ENCODE measurements at places on chromosomes 6 and 20.

- no peak for DNase-seq
Observed at GRCh38 chr20:25223765-25224720, 23.8 kb upstream of the PYGB start.

DNA sequence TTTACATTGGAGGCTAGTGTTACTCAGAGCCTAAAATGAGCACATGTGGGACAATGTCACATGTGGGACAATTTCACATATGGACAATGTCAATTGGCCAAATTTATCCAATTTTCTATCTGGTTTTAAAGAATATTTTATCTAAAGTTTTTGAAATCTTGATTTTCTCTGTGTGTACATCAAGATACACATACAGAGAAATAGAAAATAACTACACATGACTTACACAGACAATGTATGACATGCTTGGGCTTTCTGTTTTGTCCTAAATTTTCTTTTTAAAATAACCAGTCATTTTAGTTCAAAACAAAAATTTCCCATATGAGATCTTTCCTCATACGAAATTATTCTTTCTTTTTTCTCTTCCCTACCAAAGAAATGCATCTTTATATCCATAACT lies 24.6 kb downstream of the GGTLC1 start:
- no peak for DNase-seq

DNA sequence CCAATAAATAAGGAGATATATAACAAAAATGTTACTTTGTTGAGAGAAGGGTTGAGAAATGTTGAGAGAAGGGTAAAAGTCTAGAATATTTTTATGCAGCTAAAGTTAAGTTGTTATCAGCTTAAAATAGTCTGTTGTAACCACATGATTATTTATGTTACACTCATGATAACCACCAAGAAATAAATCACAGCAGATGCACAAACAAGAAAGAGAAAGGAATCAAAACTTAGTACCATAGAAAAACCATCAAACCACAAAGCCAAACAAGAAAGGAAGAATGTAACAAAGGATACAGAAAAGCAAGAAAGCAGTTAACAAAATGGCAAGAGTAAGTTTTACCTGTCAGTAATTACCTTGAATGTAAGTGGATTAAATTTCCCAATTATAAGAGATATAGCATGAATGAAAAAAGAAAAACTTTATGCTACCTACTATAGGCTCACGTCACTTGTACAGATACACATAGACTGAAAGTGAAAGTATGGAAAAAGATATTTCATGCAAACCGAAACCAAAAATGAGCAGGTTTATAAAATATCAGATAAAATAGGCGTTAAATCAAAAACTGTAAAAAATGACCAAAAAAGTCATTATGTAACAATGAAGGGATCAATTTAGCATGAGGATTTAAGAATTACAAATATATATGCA lies 93.6 kb downstream of the STXBP5 start:
- no peak for DNase-seq

- DNase-seq: no peak
Observed at GRCh38 chr6:13847326-13848050, 33.1 kb upstream of the MCUR1 start.

DNA sequence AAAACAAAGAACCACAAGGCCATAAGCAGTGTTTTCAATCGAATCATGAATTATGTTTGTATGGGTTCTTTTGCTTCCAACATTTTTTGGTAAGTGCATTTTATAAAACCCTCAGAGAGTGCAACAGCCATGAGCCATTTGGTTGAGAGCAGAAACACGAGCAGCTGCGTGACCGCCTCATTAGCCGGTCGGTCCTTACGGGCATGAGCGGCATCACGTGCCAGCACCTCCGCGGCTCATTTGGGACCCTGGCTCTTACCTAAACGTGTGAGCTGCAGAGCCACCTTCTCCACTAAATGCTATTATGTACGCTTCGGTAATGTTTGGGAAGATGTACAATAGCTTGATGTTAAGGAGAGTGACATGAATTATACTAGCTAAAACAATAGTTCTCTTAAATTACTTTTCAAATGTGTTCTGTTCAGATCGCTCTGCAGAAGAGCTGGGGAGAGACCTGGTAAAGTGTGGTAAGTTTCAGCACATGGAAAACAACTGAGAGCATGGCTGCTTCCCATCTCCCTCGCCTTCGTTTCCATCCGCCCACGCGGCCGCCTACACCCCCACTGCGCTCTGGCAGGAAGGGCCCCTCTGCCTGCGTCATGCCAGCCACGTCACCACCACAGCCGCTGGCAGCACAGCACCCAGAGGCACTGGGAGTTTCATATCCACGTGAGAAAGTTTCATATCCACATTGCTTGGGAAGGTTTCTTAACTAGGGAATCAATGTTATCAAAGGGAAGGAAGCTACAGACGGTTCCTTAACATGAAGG lies 23.7 kb upstream of the PDE10A start:
- no peak for DNase-seq

- no peak for DNase-seq
Observed at GRCh38 chr6:135637701-135638100, 140.2 kb upstream of the AHI1 start.

DNA sequence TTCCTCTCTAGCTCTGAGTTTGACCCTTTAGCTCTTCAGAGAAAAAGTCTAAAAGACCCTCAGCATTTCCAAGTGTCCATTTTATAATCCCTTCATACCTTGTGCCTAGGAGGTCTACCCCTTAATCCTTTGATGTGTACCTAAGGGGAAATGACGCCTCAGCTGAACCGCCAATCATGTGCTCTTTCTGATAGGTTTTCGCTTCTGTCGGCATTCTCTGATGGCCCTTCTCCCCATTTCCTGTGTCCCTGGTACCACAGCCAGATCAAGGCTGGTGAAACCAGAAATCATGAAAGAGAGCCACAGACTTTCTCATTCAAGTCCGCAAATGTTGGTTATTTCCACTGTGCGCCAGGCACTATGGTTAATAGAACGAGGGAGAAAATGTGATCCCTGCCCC lies 333.9 kb downstream of the FARS2 start:
- no peak for DNase-seq

DNA sequence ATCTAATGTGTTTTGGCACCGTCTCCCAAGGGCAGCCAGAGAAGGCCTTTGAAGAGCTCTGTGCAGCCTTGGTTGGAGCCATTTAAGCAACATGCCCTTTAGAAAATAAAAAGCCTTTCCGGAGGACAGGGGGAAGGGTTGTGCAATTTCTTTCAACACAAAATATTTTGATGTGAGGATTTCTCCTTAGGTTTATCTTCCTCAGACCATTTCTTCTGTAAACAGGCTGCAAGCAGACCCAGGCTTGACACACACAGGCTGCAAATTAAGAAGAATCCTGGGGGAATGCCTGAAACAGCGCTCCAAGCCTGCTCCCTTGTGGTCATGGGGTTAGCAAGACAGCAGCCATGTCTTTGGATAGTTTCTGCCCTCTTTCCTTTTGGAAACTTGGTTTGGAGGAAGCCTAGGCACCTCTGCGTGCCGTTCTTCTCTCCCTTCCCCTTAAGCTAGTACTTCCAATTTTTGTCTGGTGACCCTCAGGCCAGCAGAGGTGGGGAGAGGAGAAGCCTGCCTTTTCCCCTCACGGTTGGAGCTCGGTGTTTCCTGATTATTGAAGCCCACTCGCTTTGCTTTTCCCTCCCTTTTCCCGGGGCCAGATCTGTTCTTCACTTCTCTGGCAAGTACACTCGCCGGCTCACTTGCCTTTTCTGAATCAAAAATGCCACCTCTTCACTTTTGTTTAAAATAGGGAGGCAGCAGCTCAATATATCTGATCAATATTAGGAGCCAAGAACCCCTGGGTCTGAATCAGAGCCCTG lies 39.6 kb upstream of the NOX3 start:
- DNase-seq: peak; percentile 9

DNA sequence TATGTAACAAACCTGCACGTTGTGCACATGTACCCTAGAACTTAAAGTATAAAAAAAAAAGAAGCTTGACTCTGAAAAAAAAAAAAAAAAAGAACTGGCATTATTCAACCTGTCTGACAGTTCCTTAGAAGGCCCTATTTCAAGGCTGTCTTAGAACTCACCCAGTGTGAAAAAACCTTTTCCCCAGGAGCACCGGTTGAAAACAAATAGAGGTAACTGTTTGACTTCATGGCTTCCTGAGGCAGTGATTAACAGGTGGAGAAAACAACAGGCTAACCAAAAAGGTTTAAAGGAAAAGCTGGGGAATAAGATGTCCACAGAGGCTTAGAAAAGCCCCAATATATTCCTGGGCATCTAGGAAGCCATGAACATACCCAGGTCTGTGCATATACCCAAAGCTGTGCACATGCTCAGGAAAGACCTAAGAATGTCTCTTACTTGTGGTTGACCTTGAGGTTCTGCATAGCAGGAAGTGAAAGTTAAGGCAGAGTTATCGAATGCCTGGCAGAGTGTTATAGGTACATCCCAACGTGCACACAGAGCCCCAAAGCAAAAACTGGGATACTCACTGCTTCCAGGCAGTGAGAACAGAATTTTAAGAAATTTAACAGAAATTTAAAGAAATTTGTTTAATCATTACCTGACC lies 7.0 kb downstream of the UQCC1 start:
- DNase-seq: no peak

DNA sequence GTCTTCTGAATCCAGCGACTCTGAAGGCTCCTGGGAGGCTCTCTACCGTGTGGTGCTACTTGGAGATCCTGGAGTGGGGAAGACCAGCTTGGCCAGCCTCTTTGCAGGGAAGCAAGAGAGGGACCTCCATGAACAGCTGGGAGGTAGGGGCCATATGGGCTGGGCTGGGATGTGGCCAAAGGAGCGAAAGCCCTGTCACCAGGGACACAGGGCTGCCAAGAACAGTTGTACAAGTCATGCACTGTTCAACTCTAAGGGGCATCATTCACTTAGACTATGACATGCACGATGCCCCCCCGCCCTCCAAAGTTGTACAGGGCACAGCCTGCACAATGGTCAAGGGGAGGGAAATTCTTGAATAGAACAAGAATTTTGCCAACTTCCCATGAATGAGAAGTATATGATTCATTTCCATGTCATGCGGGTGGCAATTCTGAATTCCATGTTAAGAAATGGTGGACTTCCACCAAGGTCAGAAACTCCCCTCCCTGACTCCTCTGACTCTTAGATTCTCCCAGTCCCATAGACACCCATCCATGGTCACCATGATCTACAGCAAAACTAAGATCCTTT lies 1.6 kb downstream of the REM1 start:
- DNase-seq: peak; percentile 79

GRCh38 chr6:116017546-116018295 lies 43.0 kb downstream of the FRK start:
- DNase-seq: no peak

GRCh38 chr6:11403035-11403601 lies 134.4 kb upstream of the TMEM170B start:
- DNase-seq: no peak

- DNase-seq: no peak
Observed at GRCh38 chr6:163146036-163146435, 268.5 kb upstream of the QKI start.
